Ureter (tissue), 1 donor: ENCODE measurements at places on chromosomes 3 and 15. TPM values are rescaled to one million over a fixed set of nuclear protein-coding genes. Genes with fewer than 3 reads are reported as not detected.

GRCh38 chr15:70165716-70166284 lies 68.1 kb upstream of the TLE3 start:
- no peak for DNase-seq

- DNase-seq, result peak; percentile 74
These were observed 2.0 kb downstream of the FAM43A start for GRCh38 chr3:194687638-194688199.

DNA sequence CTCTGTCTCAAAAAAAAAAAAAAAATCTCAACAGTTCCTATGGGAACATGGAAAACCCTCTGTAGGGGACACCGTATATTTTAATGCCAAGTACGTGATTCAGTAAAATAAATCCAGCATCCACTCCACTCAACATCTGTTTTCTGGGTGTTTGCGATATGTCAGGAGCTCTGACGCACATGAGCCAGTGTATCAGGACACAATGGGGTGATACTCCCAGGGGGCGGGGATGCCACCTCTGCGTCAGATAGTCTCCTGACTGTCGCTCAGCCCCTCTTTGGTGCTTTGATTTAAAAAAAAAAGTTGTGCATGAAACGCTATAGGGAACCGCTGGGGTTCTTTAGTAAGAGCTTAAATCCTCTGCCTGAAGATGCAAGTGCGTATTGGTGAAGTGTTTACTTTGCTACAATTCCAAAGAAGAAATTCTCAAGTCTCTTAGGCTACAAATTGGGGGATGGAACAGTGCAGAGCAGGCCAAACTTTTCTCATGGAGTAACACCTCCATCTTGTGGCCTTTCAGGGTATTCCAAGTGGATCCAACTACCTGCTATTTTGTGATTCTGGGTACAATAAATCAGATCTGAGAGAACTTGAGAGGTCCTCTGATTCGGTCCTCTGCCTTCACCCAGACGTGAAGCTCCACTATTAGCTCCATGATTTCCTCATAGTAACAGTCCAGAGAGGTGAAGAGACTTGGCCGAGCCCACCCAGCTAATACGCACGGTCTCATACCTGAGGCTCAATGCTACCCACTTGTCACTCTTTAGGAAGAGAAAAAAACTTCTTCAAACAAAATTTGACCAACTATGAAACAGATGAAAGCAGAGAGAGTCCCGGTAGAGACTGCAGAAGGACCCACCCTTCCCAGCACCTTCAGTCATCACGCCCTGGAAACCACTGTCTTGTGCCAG lies 9.3 kb upstream of the NR2E3 start:
- no peak for DNase-seq

- DNase-seq, result no peak
These were observed 38.3 kb downstream of the SLC6A6 start for GRCh38 chr3:14440531-14441239.

DNA sequence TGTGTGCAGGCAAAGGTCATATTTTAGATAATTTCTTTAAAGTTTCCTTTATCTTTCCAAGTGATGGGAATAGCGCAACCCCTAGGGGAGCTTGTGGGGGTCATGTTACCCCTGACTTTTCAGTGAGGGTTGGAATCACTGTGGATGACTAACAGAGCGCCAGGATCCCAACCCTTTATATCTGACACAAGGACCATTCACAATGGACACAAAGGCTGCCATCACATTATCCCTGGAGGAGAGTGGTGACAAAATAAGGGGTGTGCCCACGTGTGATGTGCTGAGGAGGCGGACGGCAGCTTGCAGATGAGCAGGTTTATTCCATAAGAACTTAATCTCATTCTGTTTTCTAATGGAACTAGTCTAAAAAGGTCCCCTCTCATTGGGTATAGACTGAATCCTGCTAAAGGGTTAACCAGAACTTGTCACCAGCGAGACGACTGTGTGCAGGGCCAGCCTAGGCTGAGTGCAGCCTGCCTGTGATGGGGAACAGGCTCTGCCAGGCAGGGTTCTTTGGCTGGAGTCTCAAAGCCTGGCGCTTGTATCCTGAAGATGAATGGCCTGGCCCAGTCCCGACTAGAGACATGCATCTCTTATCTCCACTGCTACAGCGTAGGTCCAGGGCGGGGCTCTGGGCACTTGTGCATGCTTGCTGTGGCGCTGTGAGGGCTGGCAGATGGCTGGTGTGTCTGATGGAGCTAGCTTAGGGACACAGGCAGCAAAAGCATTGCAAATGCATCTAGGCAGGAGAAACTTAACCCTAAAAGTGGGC lies 50.2 kb downstream of the CHDH start:
- peak; percentile 52 for DNase-seq

DNA sequence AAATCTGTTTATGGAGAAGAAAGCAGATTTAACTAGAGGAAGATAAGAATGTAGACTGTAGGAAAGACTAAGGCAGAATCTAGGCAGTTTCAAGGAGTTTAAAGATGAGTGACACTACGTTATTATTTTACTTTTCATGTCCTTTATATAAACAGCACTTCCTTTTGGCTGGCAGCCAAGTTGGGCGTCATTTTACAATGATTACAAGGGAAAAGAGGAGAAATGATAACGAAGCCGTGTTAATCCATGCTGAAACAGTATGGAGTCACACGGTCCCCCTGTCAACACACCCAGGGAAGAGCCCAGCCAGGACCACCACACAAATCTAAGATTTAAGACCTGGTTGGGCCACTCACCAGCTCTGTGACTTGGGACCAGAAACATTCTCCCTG lies 83.7 kb upstream of the NEO1 start:
- no peak for DNase-seq

GRCh38 chr3:48469046-48469915 lies 22.7 kb downstream of the ATRIP start:
- no peak for DNase-seq

DNA sequence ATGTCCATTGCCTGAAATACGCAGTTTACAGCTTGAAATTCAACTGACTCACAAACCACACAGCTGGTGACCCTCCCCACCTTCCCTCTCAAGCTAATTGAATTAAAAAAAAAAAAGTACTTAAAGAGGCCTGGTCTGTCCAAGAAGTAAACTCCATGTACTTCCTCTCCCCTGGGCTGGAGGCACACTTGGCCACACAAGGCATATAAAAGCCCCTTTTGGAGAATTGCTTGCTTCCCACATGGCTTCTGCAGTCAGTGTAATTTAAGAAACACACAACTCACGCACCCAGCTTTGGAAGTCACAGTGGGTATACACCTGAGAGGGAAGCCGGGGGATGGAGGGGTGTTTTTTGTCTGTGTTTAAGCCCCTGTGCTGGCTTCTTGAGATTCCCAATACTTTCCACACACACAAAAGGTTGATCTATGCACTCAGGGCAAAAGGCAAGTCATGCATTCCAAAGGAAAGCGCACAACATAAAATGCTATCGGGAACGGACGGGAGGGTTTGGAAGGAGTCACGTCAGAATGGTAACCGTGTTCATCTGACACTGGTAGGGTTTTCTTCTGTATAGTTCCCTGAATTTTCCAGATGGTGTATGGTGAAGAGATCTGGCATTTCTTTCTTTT lies 106.6 kb upstream of the ALDH1A3 start:
- no peak for DNase-seq

DNA sequence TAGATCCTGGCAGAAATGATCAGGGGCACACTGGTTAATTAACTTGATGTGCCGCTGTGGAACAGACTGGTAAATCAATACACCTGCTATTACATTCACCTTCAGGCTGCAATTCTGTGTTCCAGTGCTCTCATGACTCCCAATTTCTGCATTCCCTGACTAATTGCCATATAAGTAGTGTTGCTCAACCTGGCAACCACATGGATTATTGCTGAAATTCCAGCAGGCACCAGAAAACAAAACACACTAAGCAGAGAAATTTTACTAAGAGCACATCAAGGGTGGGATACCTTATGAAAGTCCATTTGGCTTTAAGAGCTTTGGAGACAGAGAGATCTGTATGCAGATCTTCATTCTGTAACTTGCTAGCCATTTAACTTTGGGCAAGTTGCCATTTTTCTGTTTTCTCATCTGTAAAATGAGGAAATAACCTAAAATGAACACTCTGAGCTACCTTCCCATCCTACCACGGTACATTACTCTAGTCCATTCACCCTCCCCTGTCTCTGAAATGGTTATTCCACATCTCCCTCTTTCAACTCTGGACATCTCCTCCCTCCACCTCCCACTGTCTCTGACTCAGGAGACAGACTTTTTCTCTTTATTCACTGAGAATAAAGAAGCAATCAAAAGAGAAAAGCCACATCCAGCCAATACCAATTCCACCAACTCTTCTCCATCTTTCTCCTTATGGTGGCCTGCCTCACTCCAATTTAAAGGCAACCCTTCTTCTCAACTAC lies 54.6 kb downstream of the STAC start:
- DNase-seq, result no peak

Gene P2RY1
- 9.2 TPM for total RNA-seq

Gene CCR8
- total RNA-seq, result not detected

Gene PLXND1
- total RNA-seq, result 138 TPM

Gene STARD9
- 18.0 TPM for total RNA-seq
